Activated CD8-positive, alpha-beta memory T cell treated with anti-CD3 and anti-CD28 coated beads for 1 hour (primary cell): ENCODE measurements at places on chromosomes 6 and 20.

DNA sequence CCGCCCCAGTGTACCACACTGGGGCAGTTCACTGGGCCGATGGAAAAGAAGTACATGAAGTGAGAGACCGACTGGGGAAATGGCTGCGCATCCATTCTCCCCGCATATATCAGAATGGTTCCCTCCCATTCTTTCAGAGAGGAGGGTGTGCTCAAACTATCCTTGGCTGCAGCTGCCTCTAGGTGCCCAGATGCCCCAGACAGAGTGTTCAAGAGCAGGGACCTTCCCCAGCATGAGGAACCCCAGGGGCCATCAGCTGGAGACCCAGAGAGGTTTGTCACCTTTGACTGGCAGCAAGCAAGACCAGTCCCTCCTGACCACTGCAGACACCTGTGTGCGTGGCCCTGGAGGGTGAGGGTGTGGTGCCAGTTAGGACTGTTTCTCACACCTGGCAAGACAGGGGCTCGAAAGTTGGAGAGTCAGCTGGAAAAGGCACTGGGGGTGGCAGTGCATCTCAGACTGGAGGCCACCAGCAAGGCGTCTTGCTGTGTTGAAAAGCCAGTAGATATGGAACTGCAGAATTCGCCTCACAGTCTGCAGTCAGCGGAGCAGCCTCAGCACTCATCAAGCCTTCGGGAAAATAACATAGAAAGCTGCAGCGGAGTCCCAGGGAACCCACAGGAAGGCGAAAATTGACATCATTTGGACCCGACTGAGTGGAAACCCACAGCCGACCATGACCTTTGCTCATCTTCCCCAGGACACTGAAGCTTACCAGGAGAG lies 76.7 kb downstream of the GPR6 start:
- DNase-seq, result no peak

GRCh38 chr6:33840048-33840926 lies 36.5 kb upstream of the MLN start:
- DNase-seq, result no peak

DNA sequence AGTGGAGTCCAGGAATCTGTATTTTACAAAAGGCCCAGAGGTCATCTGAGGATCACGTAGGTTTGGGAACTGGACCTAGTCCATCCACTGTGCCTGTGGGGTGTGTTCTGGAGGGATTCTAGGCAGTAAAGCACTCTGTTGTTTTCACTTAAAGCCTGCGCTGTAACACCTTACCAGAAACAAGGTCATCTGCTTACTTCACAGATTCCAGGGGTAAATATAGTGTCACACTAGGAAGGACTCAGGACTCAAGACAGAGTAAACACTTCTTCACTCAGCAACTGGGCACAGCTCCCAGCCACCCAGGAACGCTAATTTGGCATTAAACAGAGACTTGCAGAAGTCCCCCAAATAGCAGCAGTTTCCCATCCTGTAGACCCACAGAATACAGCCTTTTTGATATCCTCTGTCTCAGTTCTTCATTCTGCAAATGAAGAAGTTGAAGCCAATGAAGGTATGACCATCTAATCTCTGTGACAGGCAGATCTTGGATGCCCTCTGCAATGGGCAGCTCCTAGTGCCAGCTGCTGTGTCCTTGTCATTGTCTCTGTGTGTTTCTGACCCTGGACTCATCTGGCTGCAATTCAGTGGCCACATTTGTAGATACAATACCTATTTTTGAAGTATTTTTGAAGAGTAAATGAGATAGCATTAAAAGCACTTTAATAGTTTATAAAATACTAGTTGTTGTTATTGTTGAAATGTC lies 129.1 kb downstream of the SLC24A3 start:
- DNase-seq, result no peak

- no peak for DNase-seq
Measured at GRCh38 chr6:157561929-157562810, 181.2 kb downstream of the ZDHHC14 start.

DNA sequence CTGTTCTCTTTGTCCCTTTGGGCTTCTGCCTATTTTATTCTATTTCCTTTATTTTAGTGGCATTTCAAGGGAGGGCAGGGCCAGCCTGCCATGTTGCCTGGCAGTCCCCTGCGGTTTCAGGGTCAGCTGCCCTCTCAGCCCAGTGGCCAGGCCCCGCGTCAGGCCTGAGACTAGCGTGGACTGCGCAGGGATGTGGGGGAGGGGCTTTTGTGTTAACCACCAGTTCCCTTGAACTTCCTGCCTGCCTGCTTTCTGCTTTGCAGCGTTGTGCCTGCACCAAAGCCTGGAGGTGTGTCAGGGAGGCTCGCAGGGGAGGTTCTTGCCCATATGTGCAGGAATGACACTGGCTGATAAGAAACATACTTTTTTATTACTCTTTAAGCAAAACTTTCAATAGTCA lies 157.6 kb downstream of the SLC35B3 start:
- DNase-seq, result no peak

GRCh38 chr6:1815827-1816452 lies 206.2 kb downstream of the FOXC1 start:
- no peak for DNase-seq

- DNase-seq, result no peak
Measured at GRCh38 chr6:75402296-75402695, 91.3 kb downstream of the FILIP1 start.

DNA sequence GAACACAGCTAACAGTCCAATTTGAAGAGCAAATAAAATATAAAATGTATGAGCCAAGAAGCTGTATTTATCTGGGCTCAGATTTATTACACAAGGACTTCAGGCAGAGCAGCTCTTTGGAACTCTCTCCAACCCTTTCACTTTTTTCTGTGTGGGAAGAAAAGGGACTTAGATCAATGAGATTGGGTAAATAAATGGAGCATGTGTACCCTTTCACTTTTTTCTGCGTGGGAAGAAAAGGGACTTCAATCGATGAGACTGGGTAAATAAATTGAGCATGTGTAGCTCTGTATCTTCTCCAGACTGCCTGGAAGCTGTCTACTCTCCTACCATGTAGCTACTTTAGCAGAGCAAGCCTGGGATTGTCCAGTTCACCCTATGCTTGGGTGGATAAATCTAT lies 10.7 kb downstream of the SLC17A3 start:
- DNase-seq, result no peak
